Central memory CD8-positive, alpha-beta T cell (primary cell): ENCODE measurements at places on chromosomes 4 and X.

DNA sequence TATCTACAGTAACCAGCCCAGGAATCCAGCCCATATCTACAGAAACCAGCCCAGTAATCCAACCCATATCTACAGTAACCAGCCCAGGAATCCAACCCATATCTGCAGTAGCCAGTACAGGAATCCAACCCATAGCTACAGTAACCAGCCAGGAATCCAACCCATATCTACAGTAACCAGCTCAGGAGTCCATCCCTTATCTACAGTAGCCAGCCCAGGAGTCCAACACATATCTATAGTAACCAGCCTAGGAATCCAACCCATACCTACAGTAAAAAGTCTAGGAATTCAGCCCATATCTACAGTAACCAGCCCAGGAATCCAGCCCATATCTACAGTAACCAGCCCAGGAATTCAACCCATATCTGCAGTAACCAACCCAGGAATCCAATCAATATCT, 445.0 kb upstream of the BOD1L1 start:
- no peak for DNase-seq

DNA sequence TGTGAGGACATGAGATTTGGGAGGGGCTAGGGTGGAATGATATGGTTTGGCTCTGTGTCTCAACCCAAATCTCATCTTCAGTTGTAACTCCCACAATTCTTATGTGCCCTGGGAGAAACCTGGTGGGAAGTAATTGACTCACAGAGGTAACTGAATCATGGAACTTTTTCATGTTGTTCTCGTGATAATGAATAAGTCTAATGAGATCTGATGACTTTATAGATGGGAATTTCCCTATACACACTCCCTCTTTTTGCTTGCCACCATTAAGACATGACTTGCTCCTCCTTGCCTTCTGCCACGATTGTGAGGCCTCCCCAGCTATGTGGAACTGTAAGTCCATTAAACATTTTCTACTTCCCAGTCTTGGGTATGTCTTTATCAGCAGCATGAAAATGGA, 253.2 kb upstream of the GK2 start:
- no peak for DNase-seq

DNA sequence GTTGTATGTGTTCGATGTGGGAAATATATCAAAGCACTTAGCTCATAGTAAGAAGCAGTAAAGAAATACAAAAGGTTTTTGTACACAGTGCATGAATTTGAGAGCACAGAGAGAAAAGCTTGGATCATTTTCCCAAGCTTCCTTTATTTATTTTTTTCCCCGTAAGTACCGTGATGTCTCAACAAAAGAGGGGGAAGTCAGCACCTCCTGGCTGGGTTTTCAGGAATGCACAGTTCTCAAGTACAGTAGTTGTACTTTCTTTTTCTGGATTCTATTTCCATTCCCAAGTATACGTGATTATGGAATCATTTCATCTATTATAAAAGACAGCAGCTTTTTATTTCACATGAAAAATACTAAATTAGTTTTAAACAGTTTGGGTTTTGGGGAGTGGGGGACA, 171.5 kb upstream of the EDNRA start:
- no peak for DNase-seq

GRCh38 chrX:110442635-110443034, 84.0 kb downstream of the RTL9 start:
- DNase-seq, result no peak

DNA sequence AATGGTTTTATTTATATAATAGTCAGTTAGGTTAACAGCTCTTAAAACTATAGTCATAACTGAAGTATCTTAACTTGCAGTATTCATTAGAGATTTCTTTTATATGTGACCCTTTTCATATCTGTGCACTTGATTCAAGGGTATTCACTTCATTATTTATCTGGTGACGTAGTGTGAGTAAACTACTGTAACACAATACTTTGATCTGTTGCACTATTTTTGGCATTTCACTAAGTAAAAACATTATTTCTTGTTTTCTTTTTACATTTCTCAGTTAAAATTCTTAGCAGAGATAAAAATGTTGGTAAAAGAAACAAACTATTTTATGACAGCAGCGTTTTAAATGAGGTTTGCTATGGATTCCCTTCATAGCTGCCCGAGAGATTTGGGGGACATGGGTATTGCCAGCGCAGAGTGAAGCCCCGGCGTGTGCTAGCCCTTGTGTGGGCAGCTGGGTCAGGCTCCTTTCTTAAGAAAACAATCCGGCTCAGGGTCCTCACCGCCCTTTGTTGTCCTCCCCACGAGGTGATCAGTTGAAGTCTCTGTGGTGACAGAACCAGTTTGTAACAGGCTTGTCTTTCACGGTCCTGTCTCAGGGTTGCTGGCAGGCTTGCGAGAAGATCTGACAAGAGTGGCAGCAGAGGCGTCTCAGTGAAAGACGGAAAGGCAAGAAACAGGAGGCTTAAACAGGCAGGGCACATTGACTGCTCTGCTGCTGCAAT, 293.4 kb downstream of the BMPR1B start:
- no peak for DNase-seq

DNA sequence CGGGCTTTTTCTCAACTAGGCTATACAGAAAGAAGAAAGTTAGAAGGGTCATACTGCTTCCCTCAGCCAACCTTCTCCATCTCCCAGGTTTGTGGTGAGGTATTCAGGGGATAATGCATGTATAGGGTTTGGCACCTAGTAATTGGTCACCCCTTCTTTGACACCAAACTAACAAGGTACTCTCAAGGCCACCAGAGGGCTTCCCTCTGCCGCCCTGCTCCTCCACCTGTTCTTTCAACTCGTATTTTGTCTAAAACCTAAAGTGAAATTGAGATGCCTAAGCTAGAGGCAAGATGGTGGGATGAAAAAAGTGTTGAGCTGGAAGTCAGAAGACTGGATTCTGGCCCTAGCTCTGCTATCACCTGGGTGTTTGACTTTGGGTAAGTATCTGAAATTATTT, 22.0 kb downstream of the CT47C1 start:
- DNase-seq, result no peak

DNA sequence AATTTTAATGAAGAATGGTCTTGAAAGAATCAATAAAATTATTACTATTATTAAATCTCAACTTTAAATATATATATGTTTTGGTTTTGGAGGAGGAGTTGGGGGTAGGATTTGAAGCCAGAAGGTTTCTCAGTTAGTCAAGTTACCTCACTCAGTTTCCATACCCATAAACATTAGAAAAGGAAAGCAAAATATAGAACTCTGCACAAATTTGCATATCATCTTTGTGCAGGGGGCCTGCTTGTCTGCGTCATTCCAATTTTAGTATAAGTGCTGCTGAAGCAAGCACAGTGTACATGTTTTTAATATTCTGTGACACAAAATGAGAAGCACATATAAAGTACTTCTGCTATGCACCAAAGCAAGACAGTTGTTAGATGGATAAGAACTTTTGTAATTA, 47.5 kb upstream of the SCRG1 start:
- no peak for DNase-seq
